HuH-7.5 (cell line): ENCODE measurements at places on chromosomes 12 and 14.

DNA sequence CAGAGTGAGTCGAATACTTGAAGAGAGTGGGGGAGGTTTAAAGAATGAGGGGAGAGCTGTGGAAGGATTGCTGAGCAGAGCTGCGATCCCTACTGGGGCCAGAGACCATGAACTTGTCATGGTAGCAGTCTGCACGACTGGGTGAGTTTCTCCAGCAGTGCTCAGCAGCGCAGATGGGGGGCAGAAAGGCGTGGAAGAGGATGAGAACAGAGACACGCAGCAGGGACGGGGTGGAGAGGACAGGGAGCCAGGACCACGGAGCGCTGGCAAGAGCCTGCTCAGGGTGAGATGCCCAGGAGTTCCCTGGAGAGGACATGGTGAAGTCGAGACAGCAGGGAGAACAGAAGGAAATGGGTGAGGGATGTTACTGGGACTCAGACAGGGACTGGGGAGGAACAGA is 2.1 kb upstream of the AQP6 start:
- no peak for DNase-seq

DNA sequence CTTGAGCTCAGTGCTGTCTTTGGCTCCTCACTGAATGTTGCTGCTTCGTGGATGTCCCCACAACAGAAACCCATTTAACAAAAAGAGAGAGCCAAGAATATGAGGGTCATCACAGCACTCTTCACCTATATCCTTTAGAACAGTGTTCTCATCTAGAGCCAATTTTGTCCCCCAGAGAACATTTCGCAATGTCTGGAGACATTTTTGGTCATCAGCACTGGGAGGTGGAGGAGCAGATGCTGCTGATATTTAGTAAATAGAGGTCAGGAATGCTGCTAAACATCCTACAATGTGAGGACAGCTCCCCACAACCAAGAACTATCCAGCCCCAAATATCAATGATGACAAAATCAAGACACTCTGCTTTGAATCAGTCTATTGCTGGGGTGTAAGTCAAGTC is 92.5 kb downstream of the BBS10 start:
- DNase-seq: no peak

- DNase-seq: no peak
These were observed 106.2 kb upstream of the NAV3 start for GRCh38 chr12:77724367-77724957.

- DNase-seq: no peak
These were observed 30.4 kb upstream of the SUPT16H start for GRCh38 chr14:21414137-21414631.

GRCh38 chr12:100141666-100141997 is 1.0 kb downstream of the BLTP3B start:
- no peak for DNase-seq
